ENCODE measurements at places on chromosomes 11 and 22.

DNA sequence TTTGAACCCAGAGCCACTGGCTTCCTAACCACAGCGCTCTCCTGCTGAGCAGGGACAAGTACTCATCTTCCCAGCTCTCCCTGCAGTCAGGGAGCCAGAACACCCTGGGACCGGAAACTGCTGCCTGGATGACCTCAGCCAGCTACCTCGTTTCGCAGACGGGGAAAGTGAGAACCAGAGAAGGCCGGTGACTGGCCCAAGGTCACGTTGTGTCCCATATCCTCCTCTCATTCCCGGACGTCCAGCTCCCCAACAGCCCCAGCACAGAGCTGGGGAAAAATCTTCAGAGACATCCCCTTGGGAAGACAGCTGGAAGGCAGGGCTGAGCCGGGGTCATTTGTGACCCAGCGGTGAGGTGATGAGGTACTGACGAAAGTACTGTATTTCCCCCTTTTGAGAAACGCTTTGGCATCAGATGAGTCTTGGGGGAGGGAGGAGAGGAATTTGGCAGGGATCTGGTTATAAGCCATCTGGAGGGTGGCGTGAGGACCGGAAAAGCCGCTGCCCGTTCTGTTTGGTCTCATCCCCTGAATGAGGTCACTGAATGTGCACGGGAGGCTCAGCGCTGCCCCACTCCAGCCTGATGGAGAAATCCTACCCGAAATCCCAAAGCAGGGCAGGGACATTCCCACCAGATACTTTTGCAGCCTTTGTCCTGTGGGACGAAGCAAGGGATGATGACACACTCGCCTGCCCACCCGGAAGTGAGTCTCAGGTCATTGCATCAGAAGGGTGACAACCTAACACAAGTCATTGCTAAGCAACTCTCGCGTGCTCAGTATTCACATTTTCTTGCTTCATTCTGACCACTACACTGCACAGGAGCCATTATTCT is 41.1 kb downstream of the LIF start:
- peak; percentile 52 for DNase-seq

DNA sequence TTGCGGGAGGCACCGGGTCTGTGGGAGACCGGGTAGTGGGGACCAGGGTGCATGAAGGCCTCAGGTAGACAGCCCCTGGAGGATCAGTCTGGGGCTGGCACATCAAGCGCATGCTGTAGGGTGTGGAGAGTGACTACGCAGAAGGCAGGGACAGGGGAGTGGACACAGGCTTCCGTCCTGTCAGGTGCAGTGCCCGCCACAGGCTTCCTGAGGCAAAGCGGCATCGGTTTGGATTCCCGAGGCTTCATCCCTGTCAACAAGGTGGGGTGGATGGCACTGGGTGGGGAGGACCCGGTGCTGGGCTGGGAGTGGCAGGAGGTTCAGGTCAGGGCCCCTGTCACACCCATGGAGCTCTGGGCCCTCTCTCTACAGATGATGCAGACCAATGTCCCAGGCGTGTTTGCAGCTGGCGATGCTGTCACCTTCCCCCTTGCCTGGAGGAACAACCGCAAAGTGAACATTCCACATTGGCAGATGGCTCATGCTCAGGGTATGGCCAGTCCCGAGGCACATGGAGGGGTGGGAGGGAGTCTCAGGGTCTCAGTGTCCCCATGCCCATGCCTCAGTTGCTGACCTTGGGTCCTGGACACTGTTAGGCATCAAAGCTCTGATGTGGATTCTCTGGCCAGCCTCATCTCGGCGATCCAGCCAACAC is 4.5 kb upstream of the LZTR1 start:
- DNase-seq, result no peak

DNA sequence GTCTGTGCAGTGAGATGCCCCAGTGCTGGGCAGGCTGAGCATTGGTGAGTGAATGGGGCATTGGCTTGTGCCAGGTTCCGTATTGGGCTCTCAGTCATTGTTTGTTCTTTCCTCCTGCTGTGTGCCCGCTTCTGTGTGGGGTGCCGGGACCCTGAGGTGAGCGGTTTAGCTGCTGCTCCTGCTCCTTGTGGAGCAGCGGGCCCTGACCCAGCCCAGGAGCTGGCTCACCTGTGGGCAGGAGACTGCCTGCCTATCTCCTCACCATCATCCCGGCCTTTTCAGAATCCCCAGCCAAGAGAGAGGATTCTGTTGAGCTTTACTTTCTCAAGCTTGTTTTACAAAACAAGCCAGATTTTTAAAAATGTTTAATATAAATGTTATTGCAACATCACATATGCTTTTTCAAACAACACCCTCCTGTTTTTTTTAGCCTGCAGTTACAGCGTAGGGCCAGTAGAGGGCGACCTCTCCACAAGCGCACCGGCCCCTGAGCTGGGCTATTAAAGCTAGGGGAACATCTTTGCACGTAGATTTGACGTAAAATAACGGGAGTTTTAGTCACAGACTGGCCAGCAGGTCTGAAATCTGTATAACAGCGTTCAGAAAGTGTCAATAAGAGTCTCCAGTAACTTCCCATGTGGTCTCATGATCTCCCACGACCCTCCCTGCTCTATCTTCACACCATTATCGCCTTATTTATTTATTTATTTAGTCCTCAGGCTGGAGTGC is 25.1 kb upstream of the RELT start:
- DNase-seq, result peak; percentile 86

DNA sequence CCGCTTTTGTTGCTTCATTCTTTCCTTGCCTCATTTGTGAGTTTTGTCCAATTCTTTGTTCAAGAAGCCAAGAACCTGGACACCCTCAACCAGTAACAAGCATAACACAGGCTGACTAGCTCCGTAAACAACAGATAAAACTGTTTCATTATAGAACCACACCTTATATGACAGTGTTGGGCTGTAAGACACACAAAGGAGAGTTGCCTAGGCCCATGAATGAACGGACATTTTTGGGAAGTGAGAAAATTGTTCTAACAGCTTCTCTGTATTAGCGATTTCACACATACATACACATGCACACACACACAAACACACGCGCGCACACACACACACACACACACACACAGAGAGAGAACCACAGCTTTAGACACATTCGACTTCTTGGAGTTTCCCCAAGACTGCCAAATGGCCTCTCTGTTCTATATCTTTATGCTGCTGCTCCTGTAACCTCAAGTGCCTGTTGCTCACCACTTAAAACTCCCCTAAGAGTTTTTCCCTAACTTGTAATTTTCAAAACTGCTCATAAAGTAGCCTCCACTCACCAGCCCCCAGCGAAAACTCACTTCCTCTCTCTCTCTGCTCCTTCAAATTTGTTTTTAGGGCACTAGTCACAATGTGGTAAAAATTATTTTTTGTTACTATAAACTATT is 35.9 kb downstream of the CTSC start:
- DNase-seq, result no peak

DNA sequence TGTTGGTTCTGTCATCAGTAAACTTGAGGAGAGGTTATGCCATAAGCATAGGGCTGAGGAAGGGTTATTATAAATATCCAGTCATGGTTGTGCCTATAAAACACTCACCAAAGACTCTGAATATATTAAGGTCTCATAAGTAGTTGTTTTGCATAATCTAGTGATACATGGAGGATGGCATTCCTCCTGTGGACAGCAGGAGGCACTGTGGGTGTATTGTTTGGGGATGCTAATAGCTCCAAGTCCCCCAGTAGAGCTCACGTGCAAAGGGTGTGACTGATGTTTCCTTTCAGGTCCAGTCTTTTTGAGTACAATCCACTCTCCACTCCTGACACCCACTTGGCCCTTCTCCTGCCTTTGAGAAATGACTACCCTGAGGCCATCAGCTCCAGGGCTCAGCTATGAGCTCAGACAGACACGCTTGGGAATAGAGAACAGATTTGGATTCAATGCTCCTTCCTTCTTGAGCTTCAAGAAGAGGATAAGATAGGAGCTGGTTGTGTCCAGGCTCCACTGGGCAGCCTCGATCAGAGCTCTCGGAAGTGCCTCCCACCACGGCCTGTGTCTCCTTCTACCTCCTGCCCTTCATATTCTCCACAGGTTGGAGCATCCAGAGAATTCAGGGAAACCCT is 85.2 kb upstream of the IGLL5 start:
- DNase-seq, result no peak

- no peak for DNase-seq
Measured at GRCh38 chr11:112617098-112617425, 344.2 kb upstream of the NCAM1 start.

DNA sequence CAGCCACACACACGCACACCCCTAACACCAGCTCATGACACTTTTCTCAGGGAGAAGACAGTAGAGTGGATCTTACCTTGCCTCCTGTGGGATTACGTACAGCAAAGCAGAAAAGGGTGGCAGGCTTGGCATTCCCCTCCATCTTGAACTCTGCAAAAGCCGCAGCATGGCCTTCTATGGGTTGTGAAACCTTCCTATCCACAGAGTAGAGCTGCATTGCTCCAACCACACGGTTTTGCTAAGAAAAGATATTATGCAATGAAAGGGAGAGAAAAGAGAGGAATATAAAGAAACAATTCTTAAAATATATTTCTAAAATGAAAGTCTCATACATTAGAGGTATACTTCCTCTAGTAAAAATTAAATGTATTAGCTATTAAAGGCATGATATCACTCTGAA is 48.8 kb downstream of the CLTCL1 start:
- DNase-seq, result no peak

DNA sequence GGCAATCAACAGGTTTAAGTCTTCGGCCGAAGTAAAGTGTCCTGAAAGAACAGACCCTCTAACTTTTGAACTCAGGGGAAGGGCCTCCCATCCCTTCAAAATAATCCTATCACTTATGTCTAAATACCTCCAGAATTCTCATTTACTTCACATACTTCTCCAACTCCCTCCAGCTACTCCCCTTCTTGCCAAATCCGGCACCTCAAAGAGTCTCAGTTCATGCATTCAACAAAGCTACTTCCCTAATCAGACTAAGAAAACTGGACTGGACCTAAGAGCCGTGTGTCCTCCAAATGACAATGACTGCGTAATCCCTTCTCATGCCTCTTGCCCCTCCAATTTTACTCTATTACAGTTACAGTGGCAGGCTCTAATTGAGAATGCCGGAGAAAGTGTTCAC is 1.3 kb downstream of the DDB1 start:
- DNase-seq, result no peak

DNA sequence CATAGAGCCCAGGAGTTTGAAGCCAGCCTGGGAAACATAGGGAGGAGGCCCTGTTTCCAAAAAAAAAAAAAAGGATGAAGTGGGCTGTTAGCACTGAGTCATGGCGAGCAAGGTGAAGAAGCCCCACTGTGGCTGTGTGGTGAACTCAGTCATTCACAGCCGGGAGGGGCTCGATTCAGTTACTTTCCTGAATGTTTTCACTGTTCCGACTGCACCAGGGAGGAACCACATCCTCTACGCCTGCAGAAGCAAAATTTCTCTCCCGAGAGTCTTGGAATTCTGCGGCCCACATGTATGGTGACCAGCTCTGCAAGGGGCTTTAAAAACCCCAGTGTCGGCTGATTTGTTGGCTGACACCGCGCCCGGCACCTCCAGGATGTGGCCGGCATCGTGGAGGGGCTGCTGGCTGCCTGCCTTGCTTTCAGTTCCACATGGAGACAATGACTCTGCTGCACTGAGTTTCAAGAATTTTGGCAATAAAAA is 27.8 kb upstream of the GRAMD4 start:
- no peak for DNase-seq

DNA sequence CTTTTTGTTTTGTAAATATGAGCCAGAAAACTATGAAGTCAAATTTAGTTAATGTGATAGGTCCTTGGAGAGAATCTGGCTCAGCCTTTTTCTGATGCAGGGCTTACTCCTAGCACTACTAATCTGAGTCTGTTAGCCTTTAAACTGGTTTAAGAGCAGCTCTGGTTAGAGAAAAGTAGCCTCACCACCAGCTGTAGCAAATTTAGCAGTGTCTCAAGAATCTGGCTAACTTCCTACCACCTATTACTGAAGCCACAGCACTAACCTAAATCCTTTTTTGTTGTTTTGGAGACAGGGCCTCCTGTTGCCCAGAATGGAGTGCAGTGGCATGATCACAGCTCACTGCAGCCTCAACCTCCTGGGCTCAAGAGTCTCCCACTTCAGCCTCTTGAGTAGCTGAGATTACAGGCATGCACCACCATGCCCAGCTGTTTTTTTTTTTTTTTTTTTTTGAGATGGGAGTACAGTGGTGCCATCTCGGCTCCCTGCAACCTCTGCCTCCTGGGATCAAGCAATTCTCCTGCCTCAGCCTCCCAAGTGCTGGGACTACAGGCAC is 13.9 kb downstream of the RBM4B start:
- DNase-seq, result no peak

DNA sequence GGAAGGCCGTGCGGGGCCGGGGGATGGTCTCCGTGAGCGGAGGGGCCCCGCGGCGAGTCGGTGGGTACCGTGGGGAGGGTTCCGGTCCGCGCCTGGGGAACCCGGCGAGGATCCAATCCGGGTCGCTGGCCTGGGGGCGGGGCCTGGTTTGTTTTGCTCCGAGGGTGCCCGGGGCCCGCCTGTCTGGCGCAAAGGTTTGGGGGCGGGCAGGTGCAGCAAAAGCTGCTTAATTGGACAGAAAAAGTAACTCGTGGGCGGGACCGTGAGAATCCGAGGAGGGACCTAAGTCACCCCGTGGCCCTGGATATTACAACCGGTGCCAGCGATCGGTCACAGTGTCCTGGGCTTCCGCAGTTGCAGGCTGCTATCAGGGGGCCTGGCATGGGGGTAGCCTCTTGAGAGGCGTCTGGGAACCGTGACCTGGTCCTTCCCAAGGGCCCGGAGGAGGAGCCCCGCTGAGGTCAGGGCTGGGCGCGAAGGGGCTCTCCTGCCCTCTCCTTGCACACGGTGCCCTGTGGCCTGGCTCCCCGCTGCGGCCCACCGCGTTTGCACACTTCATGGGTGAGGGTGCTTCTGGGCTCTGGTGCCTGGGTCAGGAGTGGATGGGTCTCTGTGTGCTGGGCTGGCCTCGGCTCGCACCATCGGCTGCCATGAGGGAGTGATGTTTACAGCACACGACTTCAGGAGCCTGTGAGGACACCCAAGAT is 1.4 kb downstream of the PNPLA2 start:
- peak; percentile 62 for DNase-seq

- no peak for DNase-seq
Measured at GRCh38 chr11:121426476-121427399, 25.4 kb upstream of the SORL1 start.

GRCh38 chr22:22201185-22201929 is 43.2 kb upstream of the VPREB1 start:
- DNase-seq, result peak; percentile 2

GRCh38 chr11:122232985-122233384 is 117.0 kb upstream of the BLID start:
- DNase-seq, result no peak

DNA sequence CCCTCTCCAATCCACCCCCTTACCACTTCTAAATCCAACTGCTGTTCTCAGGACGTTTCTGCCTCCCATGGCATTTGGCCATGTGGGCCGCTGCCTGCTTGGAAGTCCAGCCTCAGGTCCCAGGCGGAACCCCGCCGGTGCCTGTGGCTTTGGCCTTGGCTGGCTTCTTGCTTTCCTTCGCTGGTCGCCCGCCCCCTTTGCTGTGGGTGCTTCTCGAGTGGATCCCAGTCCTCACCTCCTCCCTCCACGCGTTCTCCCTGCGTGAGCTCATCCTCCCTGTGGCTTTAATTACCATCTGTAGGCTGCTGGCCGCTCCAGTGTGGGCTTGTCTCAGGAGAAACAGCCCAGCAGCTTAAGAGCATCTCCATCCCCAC is 111.7 kb downstream of the NECTIN1 start:
- DNase-seq, result no peak
